ENCODE measurements at places on chromosomes 16 and 17. TPM values are rescaled to one million over a fixed set of nuclear protein-coding genes. Genes with fewer than 3 reads are reported as not detected.

DNA sequence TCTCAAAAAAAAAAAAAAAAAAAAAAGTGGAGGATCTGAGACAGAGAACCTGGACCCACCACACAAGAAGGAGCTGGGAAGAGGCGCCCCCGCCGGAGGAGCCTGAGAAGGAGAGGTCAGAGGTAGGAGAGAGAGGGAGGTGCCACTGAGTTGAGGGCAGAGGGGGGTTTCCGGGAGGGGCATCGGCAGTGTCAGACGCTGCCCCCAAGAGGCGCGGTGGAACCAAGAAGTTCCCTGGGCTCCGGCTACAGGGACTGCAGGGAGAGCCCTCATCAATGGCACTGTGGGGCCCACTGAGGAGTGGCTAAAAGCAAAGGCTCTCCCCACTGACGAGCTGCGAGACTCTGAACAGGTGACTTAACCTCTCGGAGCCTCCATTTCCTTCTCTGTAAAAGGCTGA, 4.2 kb downstream of the CCDC42 start:
- no peak overlapping the region for H3K4me3 ChIP-seq
- H3K4me1 ChIP-seq = no peaks in the 10 kb centered on the region
- peaks cover 19% of the 10 kb centered on the region for H3K27me3 ChIP-seq
- H3K27ac ChIP-seq = no peak overlapping the region

DNA sequence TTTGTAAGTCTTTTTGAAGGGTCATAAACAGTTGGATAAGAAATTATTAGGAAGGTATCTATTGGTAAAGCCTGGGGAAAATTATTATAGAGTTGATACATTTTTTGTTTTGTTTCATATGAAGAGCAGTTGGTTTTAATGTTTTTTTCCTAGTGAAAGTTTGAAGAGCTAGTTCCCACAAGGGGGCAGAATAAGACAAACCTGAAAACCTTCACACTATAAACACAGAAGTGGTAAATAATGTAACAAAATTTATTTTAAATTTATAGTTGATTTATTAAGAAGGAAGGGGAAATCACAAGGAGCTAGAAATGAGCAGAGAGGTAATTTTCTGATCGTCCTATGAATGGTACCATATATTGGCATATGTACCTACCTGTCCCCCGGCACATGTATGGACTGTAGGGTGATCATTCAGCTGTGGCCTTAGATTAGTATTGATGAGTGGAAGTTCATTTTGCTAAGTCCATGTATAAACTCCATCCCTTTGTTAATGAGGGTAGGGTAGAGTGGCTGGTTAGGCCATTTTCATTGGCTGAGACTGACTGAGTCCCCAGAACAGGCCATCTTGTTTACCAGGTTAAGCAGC, 116.3 kb downstream of the TANC2 start:
- DNase-seq = peak; percentile 10
- no peaks in the 10 kb centered on the region for H3K27me3 ChIP-seq
- no peak overlapping the region for H3K27ac ChIP-seq
- H3K4me3 ChIP-seq = no peak overlapping the region
- H3K4me1 ChIP-seq = no peaks in the 10 kb centered on the region

DNA sequence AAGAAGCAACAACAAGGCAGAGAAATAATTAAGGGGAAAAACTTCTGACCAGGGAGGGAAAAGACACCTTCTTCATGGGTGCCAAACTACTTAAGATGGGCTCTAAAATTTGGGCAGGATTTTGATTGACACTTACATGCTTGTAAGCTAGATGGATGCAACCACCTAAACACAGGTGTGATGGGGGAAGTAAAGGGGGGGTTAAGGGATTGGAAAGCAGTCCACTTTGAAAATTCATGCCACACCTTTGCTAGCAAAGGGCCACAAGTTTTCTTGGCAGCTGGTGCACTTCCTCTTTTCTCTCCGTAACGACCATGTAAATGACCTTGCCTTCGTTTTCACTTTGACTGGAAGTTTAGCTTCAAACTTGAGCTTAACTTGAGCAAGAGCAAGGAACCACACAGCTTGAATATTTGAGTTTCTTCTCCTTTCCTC, 14.3 kb upstream of the PRKAR1A start:
- no peaks in the 10 kb centered on the region for H3K36me3 ChIP-seq
- H3K27ac ChIP-seq = no peak overlapping the region
- H3K4me1 ChIP-seq = peaks cover 6% of the 10 kb centered on the region
- no peak for DNase-seq
- no peak overlapping the region for H3K4me3 ChIP-seq
- no peaks in the 10 kb centered on the region for H3K27me3 ChIP-seq

- H3K27ac ChIP-seq = no peak overlapping the region
- no peaks in the 10 kb centered on the region for H3K36me3 ChIP-seq
- no peaks in the 10 kb centered on the region for H3K4me1 ChIP-seq
- no peak for DNase-seq
- H3K27me3 ChIP-seq = no peaks in the 10 kb centered on the region
Measured at GRCh38 chr16:73205153-73205886, 157.4 kb upstream of the ZFHX3 start.

DNA sequence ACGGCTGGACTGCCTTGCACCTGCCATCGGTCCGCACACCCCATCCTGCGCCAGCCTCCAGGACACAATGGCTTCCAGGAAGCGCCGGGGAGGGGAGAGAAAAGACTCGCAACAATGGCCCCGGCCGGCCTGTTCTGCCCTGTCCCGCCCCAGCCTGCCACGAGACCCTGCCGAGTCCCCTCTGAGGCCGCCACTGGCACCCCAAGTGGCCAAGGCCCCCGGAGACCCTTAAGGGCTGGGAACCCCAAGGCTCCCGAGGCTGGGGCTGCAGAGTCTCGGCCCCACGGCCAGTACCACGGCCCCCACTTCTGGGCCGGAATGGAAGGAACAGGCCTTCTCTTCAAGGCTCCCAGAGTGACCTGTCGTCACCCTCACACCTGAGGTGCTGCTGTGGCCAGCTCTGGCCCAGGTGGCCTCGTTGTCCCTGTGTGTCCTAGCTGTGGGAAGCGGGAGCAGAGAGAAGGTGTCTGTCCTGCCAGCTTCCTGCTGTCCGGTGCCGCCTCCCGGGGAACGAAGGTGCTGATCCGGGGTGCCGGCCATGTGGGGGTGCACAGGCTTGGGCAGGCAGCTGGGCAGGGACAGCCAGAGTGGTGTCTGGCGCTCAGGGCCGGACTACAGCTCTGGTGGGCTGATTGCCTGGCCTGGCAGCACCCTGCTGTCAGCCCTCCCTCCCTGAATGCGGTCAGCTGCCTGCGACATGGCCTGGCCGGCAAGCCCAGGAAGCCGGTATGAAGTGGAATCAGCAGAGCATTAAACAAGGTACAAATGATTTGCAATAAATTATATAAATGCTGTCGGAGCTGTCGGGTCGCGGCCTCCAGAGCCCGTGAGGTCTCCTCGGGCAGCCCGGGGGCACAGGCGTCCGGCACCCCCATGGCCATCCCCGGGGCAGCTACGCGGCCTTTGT, 8.2 kb upstream of the CACNA1H start:
- H3K36me3 ChIP-seq = no peaks in the 10 kb centered on the region
- H3K27me3 ChIP-seq = no peaks in the 10 kb centered on the region
- no peak for DNase-seq
- no peak overlapping the region for H3K27ac ChIP-seq

GRCh38 chr17:69018022-69018615, 42.6 kb downstream of the ABCA9 start:
- no peak overlapping the region for H3K4me3 ChIP-seq
- DNase-seq = no peak
- H3K27ac ChIP-seq = no peak overlapping the region
- no peaks in the 10 kb centered on the region for H3K36me3 ChIP-seq
- no peaks in the 10 kb centered on the region for H3K27me3 ChIP-seq
- H3K4me1 ChIP-seq = no peaks in the 10 kb centered on the region

DNA sequence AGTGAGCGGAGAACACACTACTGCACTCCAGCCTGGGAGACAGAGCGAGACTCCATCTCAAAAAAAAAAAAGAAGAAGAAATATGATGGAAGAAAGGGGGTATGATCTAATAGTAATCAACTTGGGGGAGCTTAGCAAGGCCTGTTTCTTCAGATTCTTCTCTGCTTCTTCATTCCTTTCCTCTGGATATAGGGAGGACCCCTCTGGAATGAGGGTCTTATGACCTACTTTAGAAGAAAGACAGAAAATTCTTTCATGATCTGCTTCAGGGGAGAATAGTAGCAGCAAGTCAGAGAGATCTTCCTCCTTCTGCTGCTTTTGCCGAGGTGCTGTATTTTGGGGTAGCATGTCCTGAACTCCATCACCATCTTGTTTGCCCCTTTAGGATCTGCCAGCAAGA, 44.9 kb upstream of the ETV4 start:
- no peaks in the 10 kb centered on the region for H3K27me3 ChIP-seq
- H3K36me3 ChIP-seq = no peaks in the 10 kb centered on the region
- no peak for DNase-seq
- H3K4me1 ChIP-seq = peaks cover 4% of the 10 kb centered on the region

- H3K4me3 ChIP-seq = no peak overlapping the region
- no peaks in the 10 kb centered on the region for H3K36me3 ChIP-seq
- H3K27me3 ChIP-seq = no peaks in the 10 kb centered on the region
- no peak overlapping the region for H3K27ac ChIP-seq
- DNase-seq = no peak
Measured at GRCh38 chr17:50184064-50184463, 17.4 kb downstream of the COL1A1 start.

DNA sequence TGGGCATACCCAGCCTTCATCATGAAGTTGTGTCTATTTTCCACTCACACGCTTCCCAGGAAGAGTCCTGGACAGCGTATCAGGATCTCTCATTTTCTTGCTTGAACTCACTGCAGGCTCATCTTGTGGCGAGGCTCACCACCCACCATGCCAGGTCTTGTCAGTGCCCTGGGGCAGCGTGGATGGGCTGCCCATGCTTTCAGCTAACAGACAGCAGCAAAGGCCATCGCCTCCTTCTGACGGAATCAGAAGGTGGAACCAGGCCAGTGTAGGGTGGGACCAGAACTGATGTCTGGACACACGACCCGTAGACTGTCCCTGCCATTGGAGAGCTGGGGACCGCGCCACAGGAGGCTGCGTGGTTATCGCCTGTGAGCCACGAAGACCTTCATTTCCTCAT, 169.4 kb downstream of the FOXL1 start:
- DNase-seq = no peak
- no peak overlapping the region for H3K4me3 ChIP-seq
- no peaks in the 10 kb centered on the region for H3K36me3 ChIP-seq
- H3K27ac ChIP-seq = no peak overlapping the region

DNA sequence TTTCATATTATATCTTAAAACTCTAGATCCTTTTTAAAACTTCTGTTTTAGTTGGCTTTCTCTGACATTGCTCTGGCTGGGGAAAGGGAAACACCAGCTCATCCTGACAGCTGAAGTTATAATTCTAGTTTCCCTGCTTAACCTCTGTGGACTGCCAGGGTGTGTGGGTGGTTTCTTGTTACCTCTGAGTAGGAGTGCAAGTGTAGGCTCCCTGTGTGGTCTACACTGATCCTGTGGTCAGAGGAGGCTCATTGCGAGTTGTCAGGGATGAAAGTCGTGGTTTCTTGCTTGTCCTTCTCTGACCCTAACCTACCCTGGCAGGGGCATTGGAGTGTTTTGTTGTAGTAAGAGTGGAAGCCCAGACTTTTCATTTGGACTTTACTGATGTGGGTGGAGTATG, 221.0 kb downstream of the UTP18 start:
- no peak for DNase-seq
- no peaks in the 10 kb centered on the region for H3K36me3 ChIP-seq
- no peak overlapping the region for H3K27ac ChIP-seq

- no peaks in the 10 kb centered on the region for H3K27me3 ChIP-seq
- no peaks in the 10 kb centered on the region for H3K36me3 ChIP-seq
- no peak overlapping the region for H3K4me3 ChIP-seq
Measured at GRCh38 chr17:5164436-5164835, 27.2 kb downstream of the ZNF594 start.

DNA sequence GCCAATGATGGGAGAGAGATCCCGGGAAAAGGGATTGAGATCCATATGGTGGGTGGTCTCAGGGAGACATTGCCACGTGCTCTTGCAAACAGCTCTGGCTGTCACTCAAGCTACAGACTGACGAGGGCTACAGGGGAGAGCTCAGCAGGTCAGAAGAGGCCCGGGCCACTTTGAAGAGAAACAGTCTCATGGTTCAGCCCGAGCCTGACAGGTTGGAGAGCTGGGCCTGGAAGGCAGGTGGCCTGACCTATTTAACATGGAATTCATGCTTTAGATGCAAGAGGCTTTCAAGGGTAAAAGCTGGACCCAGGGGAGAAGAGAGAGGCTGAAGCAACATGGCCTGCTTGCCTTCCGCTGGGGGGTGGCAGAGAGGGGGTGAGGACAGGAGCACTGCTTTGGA, 81.0 kb upstream of the BRD7 start:
- no peaks in the 10 kb centered on the region for H3K36me3 ChIP-seq
- H3K4me3 ChIP-seq = no peak overlapping the region
- H3K27me3 ChIP-seq = peaks cover 8% of the 10 kb centered on the region
- no peak for DNase-seq

DNA sequence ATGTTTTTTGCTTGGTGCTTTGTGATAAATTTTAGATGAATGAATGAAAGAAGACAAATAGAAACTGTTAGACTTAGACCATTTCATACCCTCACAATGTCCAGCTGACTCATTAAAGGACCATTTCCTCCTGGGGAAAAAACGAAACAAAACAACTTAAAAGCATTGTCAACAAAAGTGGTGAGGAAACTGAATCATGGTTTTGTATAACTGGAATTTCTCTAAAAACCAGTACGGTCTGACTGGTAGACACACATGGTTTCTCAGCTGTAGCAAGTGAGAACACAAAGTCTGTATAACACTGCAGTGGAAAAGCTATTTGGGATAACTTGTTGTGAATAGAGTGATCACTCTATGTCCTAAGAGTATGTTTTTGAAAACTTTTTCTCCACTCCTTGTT, 5.3 kb upstream of the DDX52 start:
- no peak overlapping the region for H3K27ac ChIP-seq
- H3K4me1 ChIP-seq = peaks cover 5% of the 10 kb centered on the region
- no peak overlapping the region for H3K4me3 ChIP-seq
- no peak for DNase-seq
- H3K36me3 ChIP-seq = no peaks in the 10 kb centered on the region

- H3K27ac ChIP-seq = no peak overlapping the region
- no peaks in the 10 kb centered on the region for H3K27me3 ChIP-seq
- H3K36me3 ChIP-seq = no peaks in the 10 kb centered on the region
- no peak for DNase-seq
- no peak overlapping the region for H3K4me3 ChIP-seq
Measured at GRCh38 chr17:2174468-2175293, 119.8 kb downstream of the HIC1 start.

GRCh38 chr17:6913608-6914443, 82.0 kb upstream of the ALOX12 start:
- no peak overlapping the region for H3K27ac ChIP-seq
- H3K4me1 ChIP-seq = no peaks in the 10 kb centered on the region
- no peak overlapping the region for H3K4me3 ChIP-seq
- no peak for DNase-seq

CSH2 gene
- total RNA-seq = not detected

LITAFD gene
- total RNA-seq = not detected

NAGS gene
- total RNA-seq = 10.0 TPM

P2RX5 gene
- total RNA-seq = 9.0 TPM

C17orf113 gene
- total RNA-seq = 2.3 TPM

KCTD2 gene
- total RNA-seq = 23.3 TPM

CCL1 gene
- total RNA-seq = not detected

MRM1 gene
- 14.5 TPM for total RNA-seq

RNF43 gene
- 42.2 TPM for total RNA-seq

PRR29 gene
- total RNA-seq = not detected

MSLN gene
- total RNA-seq = 40.9 TPM

CCL17 gene
- not detected for total RNA-seq
